Activated CD8-positive, alpha-beta memory T cell treated with anti-CD3 and anti-CD28 coated beads for 24 hours (primary cell): ENCODE measurements at places on chromosomes 3 and 15.

GRCh38 chr15:52309154-52309548 lies 13.5 kb upstream of the MYO5C start:
- no peak for DNase-seq

GRCh38 chr3:72523429-72524151 lies 324.7 kb downstream of the SHQ1 start:
- no peak for DNase-seq

DNA sequence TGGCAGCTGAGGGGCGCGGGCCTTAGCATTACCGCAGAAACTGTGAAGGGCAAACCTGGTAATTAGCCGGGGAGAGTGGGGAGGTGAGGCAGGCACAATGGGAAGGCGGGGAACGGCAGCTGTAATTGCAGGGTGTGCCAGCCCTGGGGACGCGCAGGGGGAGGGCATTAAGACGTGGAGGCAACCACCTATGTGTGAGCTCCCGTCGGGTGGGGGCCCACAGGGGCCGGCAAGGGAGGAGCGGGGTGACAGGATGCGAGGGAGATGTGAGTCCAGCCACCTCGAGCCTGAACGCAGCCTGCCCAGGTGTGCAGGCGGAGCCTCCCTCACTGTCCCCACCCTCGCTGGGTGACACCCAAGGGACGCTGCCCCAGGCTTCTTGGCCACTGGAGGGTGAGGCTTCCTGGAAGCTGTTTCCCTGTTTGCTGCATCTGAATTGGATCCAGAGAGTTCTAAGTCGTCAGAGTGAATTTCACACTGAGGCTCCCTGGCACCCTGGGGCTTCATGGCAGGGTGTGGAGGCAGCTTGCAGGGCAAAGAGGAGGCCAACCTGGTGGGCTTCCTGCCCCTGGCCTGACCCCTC lies 130.6 kb upstream of the MEF2A start:
- DNase-seq: peak; percentile 56

- DNase-seq: peak; percentile 95
Observed at GRCh38 chr3:125374996-125375941, at the start of gene ZNF148. TSS of gene ZNF148 (minus strand) at chr3:125375325. CDS start at chr3:125313640, 61,685 bp downstream.

DNA sequence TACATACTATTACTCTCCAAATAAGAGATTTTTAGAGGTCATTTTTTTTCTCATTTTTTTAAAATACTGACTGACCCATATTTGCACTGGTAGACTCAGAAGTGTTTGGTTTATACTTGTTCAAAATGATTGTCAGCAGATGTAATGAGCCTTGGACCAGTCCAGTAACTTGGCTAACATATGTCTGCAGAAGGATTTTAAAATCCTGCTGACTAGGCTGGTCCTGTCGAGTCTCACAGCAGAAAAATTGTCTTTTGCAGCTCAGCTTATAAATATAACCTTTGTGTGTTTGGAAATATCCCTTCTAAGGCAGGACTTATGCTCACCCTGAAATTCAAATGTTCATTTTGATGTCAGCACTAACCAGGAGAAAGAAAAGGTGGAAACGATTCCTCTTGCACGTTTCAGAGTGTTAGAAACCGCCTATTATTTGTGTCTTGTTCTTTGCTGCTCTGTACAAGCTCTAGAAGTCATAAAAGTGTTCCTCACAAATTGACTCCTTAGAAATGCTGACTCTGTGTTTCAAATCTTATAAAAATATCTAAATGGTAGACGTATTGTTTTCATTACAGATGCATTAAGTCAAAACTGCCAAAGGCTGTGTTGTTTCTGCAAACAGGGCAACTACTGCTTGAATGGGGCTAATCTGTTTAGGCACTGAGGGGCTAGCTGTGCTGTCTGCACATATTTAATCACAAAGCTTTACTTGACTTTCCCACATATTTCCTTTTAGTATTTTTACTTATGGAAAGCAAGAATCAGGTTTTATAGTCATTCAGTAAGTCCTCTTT lies 95.3 kb downstream of the CHL1 start:
- DNase-seq: no peak

DNA sequence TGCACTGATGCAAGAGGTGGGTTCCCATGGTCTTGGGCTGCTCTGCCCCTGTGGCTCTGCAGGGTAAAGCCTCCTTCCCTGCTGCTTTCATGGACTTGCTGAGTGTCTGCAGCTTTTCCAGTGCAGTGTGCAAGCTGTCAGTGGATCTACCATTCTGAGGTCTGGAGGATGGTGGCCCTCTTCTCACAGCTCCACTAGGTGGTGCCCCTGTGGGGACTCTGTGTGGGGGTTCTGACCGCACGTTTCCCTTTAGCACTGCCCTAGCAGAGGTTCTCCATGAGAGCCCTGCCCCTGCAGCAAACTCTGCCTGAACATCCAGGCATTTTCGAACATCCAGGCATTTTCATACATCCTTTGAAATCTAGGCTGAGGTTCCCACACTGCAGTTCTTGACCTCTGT lies 329.8 kb upstream of the NAALADL2 start:
- no peak for DNase-seq

DNA sequence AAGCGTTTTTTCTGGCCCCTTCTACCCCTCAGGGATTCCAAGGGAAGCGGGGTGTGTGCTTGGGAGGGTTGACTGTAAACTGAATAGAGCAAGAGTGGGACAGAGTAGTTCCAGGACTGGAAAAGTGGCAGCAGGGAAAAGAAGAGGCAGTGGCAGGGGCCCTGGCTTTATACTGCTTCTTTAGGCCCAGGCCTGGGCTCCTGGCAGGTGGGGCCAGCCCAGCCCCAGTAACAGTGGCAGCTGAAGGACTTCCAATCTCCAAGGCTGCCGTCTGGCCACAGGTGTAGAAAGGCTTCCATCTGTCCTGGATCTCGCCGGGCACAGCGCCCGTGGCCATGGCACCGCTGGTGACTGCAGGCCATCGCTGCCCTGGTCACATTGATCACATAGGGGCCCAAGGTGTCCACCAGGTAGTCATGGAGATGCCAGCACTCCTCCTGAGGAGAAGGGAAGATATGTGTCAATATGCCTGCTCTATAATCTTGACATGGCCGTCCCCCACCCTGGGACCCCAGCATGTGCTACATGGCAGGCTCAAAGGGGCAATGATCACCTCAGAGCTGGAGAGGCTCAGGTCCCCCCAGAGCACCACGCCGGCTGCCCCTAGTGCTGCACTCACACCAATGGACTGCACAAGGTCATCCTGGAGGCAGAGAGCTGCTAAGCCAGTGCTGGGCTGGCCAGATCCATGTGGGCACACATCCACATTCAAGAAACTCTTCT lies 1.0 kb upstream of the IFRD2 start:
- DNase-seq: no peak

GRCh38 chr3:16513141-16514020 lies at the start of gene RFTN1:
TSS of gene RFTN1 (minus strand) at chr3:16513699. CDS start at chr3:16493869, 19,830 bp downstream.
- peak; percentile 82 for DNase-seq

GRCh38 chr3:181637456-181637855 lies 74.3 kb upstream of the SOX2 start:
- no peak for DNase-seq

DNA sequence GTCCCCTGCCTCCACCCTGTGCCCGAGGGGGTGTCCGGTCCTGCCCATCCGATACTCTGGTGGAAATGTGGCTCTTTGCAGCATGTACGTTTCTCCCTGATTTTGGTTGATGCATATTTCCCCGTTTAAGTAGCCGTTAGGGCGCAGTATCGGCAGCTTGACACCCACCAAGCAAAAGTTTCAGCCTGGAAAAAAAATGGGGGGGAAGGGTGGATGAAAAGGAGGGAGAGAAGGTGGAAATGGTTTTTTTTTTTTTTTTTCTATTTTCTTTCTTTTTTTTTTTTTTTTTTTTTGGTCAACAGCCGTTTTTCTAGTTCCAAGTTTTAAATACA lies 1.3 kb downstream of the RAP2B start:
- DNase-seq: no peak

GRCh38 chr3:11159421-11159904 lies 5.2 kb downstream of the HRH1 start:
- DNase-seq: no peak

DNA sequence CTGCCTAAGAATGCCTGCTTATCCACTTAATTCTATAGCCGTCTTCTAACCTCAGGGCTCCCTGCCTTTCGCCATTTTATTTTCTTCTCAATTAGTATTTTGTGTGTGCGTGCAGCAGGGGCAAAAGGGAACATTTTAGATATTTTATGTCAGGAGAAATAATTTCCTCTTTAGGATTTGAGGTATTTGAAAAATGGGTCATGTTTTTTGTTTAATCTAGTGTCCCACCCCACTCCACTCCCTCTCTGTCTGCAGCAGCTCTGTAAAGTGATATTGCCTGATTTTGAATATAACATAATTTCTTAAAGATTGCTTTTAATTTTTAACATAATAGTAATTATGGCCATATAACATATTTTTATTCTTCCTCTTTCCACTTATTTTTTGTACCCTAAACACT lies 593.2 kb upstream of the DPPA4 start:
- no peak for DNase-seq

DNA sequence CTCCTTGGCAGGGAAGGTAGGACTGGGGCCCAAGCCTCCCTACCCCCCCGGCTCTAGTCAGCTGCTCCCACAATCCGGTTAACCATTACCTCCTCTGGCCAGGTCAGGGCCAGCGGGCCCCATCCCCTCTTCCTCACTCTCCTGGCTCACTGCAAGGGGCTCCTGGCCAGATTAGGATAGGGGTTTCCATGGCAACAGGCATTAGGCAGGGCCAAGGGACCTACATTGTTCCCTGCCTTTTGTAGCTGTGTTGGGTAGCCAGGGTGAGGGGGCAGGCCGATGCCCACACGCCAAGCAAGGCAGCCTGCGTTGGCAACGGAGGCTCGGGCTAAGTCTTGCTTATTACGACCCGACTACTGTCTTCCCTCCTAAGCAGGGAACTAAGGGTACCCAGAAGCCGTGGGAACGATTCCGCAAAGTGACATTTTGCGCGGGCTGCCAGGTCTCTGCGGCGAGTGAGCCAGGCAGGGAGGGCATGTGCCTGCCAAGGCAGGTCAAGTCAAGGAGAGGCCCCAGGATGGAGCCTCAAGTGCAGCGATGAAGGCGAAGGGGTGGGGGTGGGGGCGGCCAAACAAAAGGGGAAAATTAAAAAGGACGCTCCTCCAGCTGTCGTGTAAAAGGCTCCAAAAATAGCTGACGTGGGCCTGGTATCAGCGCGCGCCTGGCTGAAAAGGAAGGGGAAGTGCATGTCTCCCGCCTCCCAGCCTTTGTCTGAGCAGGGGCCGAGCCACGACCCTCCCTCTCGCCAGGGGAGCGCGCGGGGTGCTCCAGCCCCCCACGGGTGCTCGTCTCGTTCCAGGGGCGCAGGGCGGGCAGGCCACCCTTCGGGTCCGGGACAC lies 919 bp downstream of the IDH2 start:
- DNase-seq: peak; percentile 74

- DNase-seq: no peak
Observed at GRCh38 chr3:100044369-100044768, 69.9 kb downstream of the FILIP1L start.

- DNase-seq: no peak
Observed at GRCh38 chr3:71657831-71658530, 67.2 kb downstream of the EIF4E3 start.

DNA sequence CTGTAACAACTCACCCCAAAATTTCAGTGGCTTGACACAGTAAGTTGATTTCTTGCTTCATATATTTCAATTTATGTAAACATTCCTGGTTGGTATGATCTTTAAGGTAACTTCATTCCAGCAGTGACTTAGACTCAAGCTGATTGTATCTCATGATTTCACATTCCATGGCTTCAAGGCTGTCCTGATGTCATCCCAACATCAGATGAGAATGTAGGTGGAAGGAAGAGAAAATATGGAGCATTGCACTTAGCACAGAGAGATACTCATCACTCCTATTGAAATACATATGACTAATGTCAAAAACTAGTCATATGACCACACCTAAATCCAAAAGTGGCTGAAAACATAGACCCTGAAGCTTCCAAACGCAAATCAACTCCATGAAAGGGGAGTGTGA lies 793.8 kb downstream of the TBL1XR1 start:
- no peak for DNase-seq

DNA sequence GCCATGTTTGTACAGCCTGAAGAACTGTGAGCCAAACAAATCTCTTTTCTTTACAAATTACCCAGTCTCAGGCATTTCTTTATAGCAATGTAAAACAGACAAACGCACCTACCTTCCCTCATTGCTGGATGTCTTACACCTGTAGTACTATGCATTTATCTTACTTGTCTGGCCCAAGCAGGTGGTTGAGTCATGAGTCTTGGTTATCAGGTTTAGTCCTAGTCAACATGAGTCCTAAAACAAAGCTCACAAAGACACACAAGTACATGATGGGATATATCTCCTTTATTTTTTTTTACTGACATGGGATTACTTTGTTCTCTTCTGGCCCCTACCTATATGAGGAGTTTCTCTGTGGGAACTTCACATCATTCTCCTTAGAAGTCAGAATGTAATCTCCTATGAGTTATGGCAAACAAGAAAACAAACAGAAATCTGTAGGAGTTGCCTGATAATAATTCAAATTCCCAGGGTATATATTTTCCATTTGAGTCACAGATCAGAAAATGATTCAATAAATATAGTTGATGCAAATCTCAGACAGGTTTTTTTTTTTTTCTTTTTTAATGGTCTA lies 33.6 kb upstream of the PLSCR2 start:
- no peak for DNase-seq

DNA sequence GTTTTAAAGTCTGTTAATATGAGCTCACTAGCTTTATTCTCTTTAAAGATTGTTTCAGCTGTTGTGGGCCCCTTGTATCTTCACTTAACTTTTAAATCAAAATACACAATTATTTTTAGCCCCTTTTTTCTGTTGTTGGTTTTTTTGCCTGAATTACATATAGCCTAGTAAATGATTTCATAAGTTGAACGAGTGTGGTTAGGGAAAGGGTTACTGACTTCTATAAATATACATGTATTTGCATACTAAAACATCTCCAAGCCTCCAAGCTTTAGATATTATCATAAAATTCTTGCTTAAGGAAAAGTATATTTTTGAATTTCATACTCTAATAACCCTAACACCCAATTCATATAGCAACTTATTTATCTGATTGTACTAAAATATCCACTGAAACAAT lies 73.2 kb upstream of the ARL6 start:
- DNase-seq: no peak

DNA sequence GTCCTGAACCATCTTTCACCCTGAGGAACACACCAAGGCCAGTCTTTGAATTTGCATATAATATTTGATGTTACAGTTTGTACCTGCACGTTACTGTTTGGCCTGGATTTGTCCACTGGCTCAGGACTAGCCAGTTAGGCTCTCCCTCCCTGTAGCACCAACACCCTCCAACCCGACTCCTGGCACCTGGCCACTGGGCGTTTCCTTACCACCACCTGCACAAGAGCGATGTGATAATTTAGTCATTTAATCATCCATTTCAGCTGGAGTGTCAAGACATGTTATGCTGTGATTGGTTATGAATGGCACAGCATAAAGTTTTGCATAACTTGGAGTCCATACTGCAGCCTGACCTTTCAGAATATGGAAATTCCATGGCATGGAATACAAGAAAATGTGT lies 242.4 kb downstream of the KCNMB2 start:
- no peak for DNase-seq

DNA sequence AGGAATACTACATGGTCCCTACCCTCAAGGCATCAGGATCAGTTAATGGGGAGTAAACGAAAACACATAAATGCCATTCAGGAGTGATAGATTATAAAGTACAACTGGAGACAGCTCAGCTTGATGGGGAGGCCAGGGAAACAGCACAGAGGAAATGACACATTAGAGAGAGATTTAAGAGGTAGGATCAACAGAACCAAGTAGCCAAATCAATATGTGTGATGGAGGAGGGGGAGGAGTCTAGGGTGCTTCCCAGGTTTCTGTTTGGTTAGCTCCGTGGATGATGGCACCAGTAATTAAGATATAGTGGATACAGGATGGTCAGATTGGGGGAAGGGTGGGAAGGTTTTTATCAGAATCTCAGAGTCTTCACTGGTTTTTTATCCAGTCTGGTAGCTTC lies 229.5 kb upstream of the ROPN1 start:
- DNase-seq: no peak

GRCh38 chr15:90495067-90495466 lies 34.7 kb upstream of the CRTC3 start:
- no peak for DNase-seq
